ENCODE measurements at places on chromosomes 12 and 14.
A peak's percentile ranks its signal among the peaks of the same experiment; 100 is the strongest.

DNA sequence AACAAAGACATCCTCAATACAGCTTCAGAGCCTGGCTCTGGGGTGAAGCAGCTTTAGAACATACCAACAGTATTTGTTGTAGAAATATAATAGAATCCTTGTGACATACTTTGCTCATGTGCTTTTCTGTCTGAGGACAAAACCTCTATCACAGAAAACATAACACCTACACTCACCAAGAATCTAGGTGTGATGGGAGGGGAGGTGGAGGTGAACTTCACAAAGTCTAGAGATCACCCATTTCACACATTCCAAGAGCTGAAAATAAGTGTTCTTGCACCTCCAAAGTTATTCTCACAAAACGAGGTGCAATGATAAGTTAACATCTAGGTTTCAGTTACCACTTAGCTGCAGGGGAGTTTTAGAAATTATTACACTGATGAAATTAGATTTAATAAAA is 32.7 kb upstream of the BTG1 start:
- DNase-seq: no peak

GRCh38 chr14:102215071-102215470 is 75.4 kb downstream of the WDR20 start:
- peak; percentile 79 for DNase-seq

DNA sequence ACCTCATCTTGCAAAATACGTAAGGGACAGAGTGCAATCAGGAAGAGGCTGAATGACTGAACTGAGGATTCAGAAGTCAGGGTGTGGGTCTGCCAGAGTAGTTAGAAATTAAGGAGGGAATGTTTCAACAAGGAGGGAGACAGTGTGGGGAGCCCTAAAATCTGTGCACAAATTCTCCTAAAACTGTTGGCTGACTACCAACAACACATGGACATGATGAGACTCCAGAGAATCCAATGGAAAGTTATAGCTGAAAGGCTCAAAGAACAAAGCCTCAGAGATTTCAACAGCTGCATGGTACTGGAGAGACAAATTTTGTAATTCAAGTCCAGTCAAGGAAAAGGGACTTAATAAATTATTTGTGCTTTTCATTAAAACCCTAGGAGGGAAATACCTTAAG is 36.1 kb upstream of the NEDD1 start:
- DNase-seq: no peak

- DNase-seq: peak; percentile 6
Observed at GRCh38 chr14:91063119-91063518, 2.7 kb upstream of the RPS6KA5 start.

GRCh38 chr14:96830946-96831345 is 33.8 kb downstream of the VRK1 start:
- DNase-seq: no peak
